ENCODE measurements at places on chromosomes 5 and 9.

- no peak for DNase-seq
These were observed 132.1 kb upstream of the PPP1R26 start for GRCh38 chr9:135347461-135347860.

DNA sequence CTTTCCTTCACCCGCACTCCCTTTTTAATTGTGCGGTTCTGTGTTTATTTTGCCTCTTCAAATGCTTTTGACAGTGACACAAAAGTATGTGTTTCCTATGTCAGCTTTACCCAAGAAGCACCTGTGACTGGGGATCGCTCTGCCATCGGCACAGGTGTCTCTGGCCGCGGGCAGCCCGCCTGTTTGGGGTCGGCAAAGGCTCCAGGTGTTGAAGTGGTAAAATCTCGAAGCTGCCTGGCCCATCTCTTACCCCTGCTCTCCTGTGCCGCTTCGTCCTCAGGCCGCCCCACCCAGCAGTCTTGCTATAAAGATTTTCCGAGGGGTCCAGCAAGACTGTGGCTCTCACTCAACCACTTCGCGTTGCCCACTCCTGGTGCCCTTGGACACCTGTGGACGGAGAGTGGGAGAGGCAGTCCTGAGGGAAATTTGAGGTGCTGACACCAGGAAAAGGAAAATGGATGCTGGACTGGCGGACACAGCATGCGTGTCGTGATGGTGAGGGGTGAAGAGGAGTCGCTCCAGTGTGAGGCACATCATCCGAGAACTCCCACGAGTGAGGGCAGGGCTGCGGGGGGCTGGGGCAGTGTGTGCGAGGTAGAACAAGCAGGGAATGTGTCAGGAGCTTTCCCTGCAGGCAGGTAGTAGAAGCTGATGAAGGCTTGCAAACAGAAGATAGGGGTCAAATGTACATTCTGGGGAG is 29.1 kb upstream of the CEP72 start:
- DNase-seq = no peak

GRCh38 chr9:126883636-126884035 is 23.2 kb downstream of the ZBTB34 start:
- no peak for DNase-seq

DNA sequence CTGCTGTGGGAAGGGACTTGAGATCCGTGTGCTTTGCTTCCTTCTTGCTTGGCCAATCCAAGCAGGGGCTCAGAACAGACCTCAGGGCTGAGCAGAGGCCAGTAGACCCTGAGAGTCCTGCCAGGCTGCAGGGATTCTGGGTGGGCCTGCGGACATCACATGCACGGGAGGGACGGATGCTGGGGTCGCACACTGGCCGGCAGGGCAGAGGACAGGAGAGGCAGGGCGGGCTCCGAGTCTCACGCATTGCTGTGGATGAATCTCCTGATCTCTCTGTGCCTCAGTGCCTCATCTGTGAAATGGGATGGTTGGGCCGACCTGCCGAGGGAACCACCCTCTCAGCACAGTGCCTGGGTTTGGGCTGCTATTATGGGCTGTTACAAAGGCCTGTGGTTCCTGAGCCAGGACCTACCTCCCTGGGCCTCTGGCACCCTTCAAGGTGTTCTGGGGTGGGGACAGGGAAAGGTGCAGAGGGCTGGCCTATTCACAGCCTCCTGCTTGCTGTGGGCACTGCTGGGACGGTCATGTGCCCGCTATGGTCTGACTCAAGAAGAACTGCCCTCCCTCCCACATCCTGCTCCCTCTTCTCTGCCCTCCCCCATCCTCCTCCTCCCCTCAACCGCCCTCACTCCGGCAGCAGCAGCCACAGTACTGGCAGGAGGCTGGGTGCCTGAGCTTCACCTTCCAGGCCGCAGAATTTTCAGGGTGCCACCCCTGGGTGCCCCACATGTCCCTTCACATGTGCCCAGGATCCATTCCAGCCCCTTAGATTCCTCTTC is 43.3 kb downstream of the NCS1 start:
- DNase-seq = no peak
